Activated CD4-positive, alpha-beta T cell treated with anti-CD3 and anti-CD28 coated beads, Interleukin-2, amount 10 ng/mL, durations not matched to agents 7 days and 5 days (primary cell): ENCODE measurements at places on chromosomes 16 and 17.

DNA sequence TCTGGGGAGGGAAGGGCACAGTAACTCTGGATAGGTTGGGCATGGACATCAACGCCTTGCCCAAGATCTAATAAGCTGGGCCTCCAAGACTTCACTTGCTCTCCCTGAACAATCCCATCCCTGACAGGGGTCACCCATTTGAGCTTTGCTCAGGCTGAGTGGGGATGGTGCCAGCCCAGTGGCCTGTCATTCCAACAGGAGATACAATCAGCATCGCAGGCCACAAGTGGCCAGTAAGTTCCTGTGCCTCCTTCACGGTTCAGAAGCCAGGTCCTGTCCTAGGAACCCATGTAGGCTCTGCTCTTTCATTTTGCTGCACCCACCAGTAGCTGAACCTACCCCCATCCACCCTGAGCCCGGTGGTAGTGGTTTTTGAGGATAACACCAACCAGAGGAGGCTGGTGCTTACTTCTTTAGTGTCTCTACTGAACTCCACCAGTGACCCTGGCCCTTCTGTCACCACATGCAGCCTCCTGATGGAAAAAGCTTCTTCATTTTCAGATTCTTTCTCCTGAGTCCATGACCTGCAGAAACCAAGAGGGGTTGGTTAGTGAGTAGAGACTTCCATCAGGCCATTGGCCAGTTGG is 14.9 kb downstream of the PLEKHG4 start:
- no peak for DNase-seq

- peak; percentile 33 for DNase-seq
Observed at GRCh38 chr16:66596986-66597848, 7.3 kb upstream of the CMTM3 start.

DNA sequence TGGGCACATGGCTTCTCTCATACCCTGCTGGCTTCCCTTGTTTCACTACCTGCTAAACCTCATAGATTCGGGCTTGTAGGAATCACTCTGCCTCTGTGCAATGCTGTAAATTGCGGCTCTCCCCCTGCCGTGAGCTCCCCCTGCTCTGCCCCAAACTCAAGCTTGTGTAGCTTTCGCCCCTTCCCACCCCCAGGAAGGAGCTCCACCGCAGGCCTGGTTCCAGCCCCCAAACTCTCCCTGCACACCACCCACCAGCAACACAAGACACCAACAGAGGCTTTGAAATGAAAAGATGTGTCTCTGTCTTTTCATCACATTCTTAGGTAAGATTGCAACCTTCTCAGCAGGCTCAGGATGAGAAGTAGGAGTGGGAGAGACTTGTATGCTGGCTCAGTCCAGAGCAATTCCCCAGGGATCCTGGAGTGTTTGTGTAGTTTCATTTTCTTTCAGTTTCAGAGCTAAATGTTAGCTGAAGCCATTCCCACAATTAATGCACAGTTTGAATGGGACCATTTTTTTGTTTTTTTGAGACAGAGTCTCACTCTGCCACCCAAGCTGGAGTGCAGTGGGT is 14.2 kb downstream of the CX3CL1 start:
- no peak for DNase-seq

DNA sequence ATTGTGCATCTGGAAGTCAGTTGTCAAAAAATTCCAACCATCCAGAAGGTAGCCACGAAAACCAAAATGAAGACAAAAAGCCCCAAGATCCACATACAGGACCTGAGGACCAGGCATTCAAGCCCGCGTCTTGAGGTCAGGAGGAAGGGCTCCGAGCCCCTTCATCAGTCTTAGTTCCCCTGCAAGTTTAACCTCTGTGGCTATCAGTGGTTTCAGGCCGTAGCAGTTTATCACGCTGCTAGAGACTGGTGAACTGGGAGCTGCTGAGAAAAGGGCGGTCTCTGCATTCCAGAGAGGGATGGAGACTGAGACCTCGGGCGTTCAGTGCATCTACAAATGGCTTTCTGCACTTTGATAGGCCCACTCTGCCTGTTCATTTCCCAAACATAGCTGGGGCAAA is 70.6 kb downstream of the IRF8 start:
- no peak for DNase-seq

- no peak for DNase-seq
Observed at GRCh38 chr17:39737760-39738567, at the start of gene GRB7. GRB7 (plus strand) TSS chr17:39737938; CDS start chr17:39742302, 4,364 bp downstream.

GRCh38 chr17:80970762-80971703 is 20.6 kb upstream of the CHMP6 start:
- no peak for DNase-seq
